ENCODE measurements at places on chromosomes 4 and X. TPM values are rescaled to one million over a fixed set of nuclear protein-coding genes. Genes with fewer than 3 reads are reported as not detected.

The DMRTC1B gene
- not detected for total RNA-seq

The GC gene
- total RNA-seq, result not detected

The CLDN34 gene
- not detected for total RNA-seq

The PNMA5 gene
- total RNA-seq, result not detected

The SCLT1 gene
- 19.8 TPM for total RNA-seq

The TMEM271 gene
- total RNA-seq, result not detected

The GPR34 gene
- 22.7 TPM for total RNA-seq

GRCh38 chrX:66232296-66232695 is 68.2 kb downstream of the HEPH start:
- H3K4me3 ChIP-seq, result no peak overlapping the region
- no peaks in the 10 kb centered on the region for H3K27me3 ChIP-seq
- no peak overlapping the region for H3K27ac ChIP-seq
- H3K36me3 ChIP-seq, result no peaks in the 10 kb centered on the region
- no peak for DNase-seq

DNA sequence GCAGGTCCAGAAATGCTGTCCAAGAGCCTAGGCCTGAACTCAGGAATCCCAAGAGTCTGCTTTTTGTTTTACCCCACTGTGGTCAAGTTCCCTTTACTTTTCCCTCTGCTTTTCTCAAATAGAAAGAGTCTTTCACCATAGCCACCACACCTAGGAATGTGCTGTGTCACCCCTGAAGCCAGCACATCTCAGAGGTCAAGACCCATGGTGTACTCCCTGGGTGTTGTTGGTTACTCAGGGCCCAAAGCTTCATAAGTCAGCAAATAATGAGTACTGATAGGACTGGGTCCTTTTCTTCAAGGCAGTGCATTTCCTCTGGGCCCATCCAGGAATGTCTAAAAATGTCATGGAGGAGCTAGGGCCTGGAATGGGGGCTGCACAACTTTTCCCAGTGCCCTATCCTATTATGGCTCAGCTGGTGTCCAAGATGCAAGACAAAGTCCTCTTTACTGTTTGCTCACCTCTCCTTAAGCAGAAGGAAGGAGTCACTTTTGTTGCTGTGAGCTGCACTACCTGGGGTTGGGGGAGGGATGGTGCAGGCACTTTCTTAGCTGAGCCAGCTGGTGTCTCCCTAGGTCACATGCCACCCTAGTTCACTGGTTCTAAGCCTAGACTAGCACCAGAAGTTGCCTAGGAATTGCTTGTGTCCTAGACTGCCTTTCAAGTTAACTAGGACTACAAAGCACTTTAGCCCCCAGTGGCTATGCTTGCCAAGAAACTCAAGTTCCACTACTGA is 62.4 kb upstream of the RXFP1 start:
- no peak for DNase-seq
- H3K36me3 ChIP-seq, result no peaks in the 10 kb centered on the region
- H3K27ac ChIP-seq, result no peak overlapping the region
- H3K4me3 ChIP-seq, result no peak overlapping the region
- no peaks in the 10 kb centered on the region for H3K27me3 ChIP-seq

- peak overlapping the region; percentile 20 for H3K27ac ChIP-seq
- H3K4me3 ChIP-seq, result no peak overlapping the region
- no peaks in the 10 kb centered on the region for H3K27me3 ChIP-seq
Measured at GRCh38 chrX:107718156-107718621, 57.4 kb downstream of the TSC22D3 start.

DNA sequence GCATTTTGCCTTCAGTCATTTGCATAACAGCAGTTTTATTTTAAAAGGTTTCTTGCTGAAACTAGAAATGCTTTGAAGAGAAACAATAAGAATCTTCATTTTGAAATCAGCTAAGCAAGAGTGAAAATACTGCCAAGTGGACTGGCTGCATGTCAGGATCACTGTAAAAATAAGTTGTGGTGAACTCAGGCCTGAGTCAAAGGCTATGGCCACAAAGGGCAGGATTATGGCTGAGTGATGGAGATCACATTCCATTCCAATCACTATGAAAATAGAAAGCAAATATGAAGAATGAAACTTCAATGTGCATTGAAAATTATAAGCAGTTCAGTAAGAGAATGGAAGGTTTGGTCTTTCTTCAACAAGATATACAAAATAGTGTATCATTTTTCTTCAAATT is 224.5 kb downstream of the PCDH18 start:
- H3K27ac ChIP-seq, result no peak overlapping the region
- DNase-seq, result no peak
- no peak overlapping the region for H3K4me3 ChIP-seq
- H3K36me3 ChIP-seq, result no peaks in the 10 kb centered on the region
- no peaks in the 10 kb centered on the region for H3K4me1 ChIP-seq

GRCh38 chr4:54683616-54684346 is 26.0 kb downstream of the KIT start:
- H3K4me3 ChIP-seq, result no peak overlapping the region
- H3K36me3 ChIP-seq, result no peaks in the 10 kb centered on the region
- no peak for DNase-seq
- no peaks in the 10 kb centered on the region for H3K4me1 ChIP-seq
- H3K27ac ChIP-seq, result no peak overlapping the region

- no peak overlapping the region for H3K27ac ChIP-seq
- H3K27me3 ChIP-seq, result no peaks in the 10 kb centered on the region
- H3K36me3 ChIP-seq, result no peaks in the 10 kb centered on the region
- no peak overlapping the region for H3K4me3 ChIP-seq
- H3K4me1 ChIP-seq, result no peaks in the 10 kb centered on the region
- no peak for DNase-seq
Measured at GRCh38 chrX:30982467-30982866, 89.4 kb downstream of the FTHL17 start.

DNA sequence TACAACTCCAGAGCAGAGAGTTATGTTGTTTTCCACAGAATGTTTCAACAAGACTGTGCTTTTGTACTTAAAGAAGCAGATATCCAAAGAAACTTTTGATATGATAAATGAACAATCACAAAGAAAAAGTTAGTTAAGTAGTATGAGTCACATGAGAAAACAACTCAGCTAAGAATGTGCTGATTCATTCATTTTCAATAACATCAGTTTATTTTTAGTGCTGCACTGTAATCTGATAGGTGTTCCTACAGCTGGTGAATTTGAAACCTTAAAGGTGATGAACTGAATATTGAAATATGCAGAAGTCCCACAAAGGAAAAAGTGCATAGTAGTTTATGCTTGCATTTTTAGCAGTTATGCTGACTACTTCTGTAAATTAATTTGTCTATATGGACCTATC is 180.3 kb upstream of the TENM3 start:
- no peak overlapping the region for H3K4me3 ChIP-seq
- DNase-seq, result no peak
- no peaks in the 10 kb centered on the region for H3K36me3 ChIP-seq
- no peaks in the 10 kb centered on the region for H3K27me3 ChIP-seq

DNA sequence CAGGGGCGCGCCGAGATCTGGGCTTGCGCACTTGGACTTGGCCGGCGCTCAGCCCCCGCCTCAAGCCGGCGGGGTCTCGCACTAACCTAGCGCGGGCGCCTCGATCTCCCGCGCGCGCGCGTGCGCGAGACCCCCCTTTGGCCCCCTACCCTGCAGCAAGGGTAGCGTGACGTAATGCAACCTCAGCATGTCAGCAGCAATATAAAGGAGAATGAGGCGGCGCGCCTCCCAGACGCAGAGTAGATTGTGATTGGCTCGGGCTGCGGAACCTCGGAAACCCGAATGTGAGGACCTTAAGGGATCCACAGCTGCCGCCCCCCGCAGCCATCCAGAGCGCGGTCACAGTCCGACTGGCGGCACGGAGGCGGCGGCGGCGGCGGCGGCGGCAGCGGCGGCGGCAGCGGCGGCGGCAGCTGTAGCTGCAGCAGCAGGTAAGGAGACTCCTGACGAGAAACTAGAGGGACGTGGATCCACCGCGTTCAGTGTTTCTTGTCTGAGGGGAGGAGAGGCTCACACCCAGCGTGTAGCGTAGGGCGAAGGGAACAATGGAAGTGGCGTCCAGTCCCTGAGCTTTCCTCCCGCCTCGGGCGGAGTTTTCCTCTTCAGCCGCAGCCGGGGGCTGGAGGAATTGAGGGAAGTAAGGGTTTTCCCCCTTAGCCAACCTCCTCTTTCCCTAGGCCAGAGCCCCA is at the start of the genes SATL1 and ZNF711:
Gene SATL1, minus strand, starts transcription at position 19 of the 689 bp plus-strand sequence. CDS start 134,811 bp downstream, outside the sequence.
Gene ZNF711, plus strand, starts transcription at position 231 of the 689 bp plus-strand sequence. CDS start 3,582 bp downstream, outside the sequence.
- no peaks in the 10 kb centered on the region for H3K4me1 ChIP-seq
- H3K27ac ChIP-seq, result no peak within 1 kb of the TSS
- no peaks in the 10 kb centered on the region for H3K36me3 ChIP-seq
- DNase-seq, result peak; percentile 77

- no peak overlapping the region for H3K27ac ChIP-seq
- no peaks in the 10 kb centered on the region for H3K27me3 ChIP-seq
- no peak overlapping the region for H3K4me3 ChIP-seq
- H3K36me3 ChIP-seq, result no peaks in the 10 kb centered on the region
Measured at GRCh38 chrX:11611965-11612364, 53.8 kb downstream of the ARHGAP6 start.

DNA sequence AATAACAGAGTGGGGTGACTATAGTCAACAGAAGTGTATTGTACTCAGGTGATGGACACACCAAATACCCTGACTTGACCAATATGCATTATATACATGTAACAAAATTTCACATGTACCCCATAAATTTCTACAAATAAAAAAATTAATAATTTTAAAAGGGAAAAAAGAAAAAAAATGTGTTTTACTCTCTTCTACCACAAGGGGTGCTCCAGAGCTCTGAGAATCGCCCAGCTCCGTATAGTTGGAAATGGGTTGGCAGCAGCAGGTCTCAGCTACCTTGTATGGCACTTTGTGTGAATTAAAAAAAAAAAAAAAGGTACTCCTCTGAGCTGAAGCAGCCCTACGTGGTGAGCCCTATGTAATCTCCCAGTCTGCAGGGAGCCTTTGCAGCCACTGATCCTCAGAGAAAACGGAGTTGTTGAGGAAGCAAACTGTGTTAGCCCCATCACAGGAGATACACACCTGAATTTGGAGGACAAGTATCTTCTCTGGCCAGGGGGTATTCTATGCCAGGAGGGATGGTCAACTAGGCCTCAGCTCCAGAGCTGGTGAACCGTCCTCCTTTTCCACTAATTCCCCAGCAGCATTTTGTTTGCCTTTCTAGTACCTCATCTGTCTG is 17.2 kb upstream of the POLA1 start:
- no peak overlapping the region for H3K27ac ChIP-seq
- H3K4me3 ChIP-seq, result no peak overlapping the region
- no peak for DNase-seq
- no peaks in the 10 kb centered on the region for H3K36me3 ChIP-seq

- peak; percentile 91 for DNase-seq
- H3K36me3 ChIP-seq, result no peaks in the 10 kb centered on the region
- H3K4me3 ChIP-seq, result peak overlapping the region; percentile 26
- H3K4me1 ChIP-seq, result no peaks in the 10 kb centered on the region
- H3K27ac ChIP-seq, result no peak overlapping the region
Measured at GRCh38 chrX:153609917-153610835, 11.2 kb upstream of the CCNQ start.

DNA sequence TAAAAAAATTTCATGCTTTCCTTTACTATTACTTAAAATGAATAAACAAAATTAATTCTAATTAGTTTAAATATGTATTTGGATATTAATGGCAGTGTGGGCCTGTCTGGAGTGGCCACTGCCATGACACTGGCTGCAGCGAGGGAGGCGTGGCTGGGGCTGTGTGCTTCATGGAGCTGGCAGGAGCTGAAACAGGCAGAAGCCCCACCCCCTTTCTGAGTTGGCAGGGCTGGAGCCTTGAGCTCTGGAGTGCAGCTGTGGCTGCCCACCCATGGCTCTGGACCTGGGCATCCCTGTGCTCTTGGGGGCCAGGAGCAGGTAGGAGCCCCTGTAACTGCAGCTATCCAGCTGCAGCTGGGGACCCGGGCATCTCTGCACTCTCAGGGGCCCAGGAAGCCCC is 8.2 kb upstream of the HSD17B11 start:
- no peaks in the 10 kb centered on the region for H3K27me3 ChIP-seq
- DNase-seq, result peak; percentile 50
- no peaks in the 10 kb centered on the region for H3K36me3 ChIP-seq
- H3K4me1 ChIP-seq, result no peaks in the 10 kb centered on the region

GRCh38 chr4:183906739-183907651 is 1.9 kb downstream of the STOX2 start:
- no peak overlapping the region for H3K27ac ChIP-seq
- no peak for DNase-seq
- no peaks in the 10 kb centered on the region for H3K4me1 ChIP-seq
- no peaks in the 10 kb centered on the region for H3K27me3 ChIP-seq

- H3K4me1 ChIP-seq, result no peaks in the 10 kb centered on the region
- no peaks in the 10 kb centered on the region for H3K36me3 ChIP-seq
- no peak overlapping the region for H3K4me3 ChIP-seq
- no peak overlapping the region for H3K27ac ChIP-seq
- H3K27me3 ChIP-seq, result no peaks in the 10 kb centered on the region
Measured at GRCh38 chrX:19800821-19801374, 86.5 kb downstream of the SH3KBP1 start.
